ENCODE measurements at places on chromosomes 11 and 22.

- DNase-seq = no peak
Observed at GRCh38 chr11:97786961-97787360, 1233.8 kb upstream of the CNTN5 start.

GRCh38 chr11:16226245-16226644, 130.1 kb downstream of the SOX6 start:
- DNase-seq = no peak

DNA sequence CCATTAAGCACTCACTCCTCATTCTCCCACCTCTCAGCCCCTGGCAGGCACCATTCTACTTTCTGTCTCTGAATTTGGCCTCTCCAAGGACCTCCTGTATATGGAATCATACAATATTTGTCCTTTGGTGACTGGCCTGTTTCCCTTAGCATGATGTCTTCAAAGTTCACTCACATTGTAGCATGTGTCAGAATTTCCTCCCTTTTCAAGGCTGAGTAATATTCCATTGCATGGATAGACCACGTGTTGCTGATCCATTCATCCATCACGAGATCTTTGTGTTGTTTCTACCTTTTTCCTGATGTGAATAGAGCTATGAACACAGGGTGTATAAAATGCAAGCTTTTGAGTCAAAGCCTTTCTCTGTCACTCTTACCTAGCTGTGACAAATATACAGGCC, 11.6 kb downstream of the FADS2 start:
- DNase-seq = no peak

- no peak for DNase-seq
Observed at GRCh38 chr11:111359223-111360149, 19.6 kb downstream of the POU2AF1 start.

- DNase-seq = peak; percentile 67
Observed at GRCh38 chr11:65329944-65330403, 3.7 kb upstream of the DPF2 start.

DNA sequence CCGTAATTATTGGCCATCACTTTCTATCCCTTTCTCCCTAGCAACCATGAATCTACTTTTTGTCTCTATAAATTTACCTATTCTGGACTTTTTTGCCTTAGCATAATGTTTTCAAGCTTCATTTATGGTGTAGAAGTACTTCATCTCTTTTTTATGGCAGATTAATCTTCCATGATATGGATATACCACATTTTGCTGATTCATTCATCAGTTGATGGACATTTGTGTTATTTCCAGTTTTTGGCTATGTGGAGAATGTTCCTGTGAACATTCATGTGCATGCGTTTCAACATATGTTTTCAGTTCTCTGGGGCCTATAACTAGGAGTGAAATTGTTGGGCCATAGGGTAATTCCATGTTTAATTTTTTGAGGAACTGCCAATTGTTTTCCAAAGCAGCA, 12.8 kb downstream of the CAPN1 start:
- DNase-seq = no peak

DNA sequence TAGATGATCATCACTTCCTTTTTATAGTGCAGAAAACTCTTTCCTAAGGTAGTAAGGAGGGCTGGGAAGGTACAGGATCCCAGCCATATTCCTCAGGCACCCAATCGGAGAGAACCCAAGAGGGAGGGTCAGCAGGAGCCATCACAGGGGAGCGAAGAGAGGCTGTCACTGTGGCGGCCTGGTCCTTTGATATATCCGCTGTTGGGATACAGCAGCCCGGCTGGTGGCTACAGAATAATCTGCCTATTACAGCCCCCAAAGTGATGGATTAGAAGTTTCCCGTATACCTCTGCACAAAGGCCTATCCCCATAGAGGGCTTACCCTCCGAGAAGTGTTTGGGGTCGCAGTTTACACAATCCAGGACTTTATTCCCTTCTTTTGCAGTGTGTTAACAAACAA, 48.5 kb downstream of the OR4D9 start:
- DNase-seq = no peak
